ENCODE measurements at places on chromosomes 6 and 20.
A peak's percentile ranks its signal among the peaks of the same experiment; 100 is the strongest.

- DNase-seq: no peak
Measured at GRCh38 chr6:156613996-156614395, 163.2 kb upstream of the ARID1B start.

DNA sequence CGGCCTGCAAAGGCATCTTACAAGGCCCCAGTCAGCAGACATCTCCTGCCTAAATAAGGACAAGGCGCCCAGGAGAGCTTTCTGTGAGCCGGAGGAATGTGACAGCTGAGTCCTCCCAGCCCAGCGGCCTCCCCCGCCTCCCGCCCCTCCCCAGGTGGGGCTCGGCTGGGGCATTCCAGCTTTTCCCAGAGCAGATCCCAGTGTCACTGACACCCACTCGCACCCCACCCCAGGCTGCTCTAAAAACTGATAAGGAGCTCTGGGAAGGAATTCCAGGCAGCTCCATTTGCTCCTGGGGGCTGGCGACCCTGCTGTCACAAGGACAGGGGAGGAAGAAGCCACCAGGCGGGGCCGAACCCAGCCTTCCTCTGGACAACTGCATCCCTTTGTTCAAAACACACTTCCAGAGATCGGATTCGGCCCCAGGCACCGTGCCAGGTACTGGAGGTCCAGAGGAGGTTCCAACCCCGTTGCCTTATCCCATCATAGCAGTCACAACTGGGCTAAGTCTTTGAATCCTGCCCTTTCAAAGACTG, 49.7 kb downstream of the JPH2 start:
- DNase-seq: no peak

DNA sequence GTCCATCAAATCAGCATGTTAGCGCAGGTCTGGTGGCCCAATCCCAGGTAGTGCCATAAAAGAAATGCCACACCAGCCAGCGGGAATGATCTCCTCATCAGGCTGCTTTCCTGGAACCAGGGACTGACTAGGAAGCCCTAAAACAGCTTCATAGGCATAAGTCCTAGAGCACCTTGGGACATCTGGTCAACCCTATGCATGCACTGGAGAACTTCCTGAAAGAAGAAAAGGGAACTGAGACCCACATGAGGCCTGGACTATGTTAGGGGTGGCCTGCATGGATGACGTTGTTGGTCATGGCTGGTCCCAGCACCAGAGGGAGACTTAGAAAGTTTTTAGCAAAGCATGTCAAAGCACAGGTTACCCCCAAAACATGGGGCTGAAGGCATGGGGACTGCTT, 7.6 kb upstream of the KCNK16 start:
- no peak for DNase-seq

- no peak for DNase-seq
Measured at GRCh38 chr6:6284221-6284966, 36.1 kb downstream of the F13A1 start.

DNA sequence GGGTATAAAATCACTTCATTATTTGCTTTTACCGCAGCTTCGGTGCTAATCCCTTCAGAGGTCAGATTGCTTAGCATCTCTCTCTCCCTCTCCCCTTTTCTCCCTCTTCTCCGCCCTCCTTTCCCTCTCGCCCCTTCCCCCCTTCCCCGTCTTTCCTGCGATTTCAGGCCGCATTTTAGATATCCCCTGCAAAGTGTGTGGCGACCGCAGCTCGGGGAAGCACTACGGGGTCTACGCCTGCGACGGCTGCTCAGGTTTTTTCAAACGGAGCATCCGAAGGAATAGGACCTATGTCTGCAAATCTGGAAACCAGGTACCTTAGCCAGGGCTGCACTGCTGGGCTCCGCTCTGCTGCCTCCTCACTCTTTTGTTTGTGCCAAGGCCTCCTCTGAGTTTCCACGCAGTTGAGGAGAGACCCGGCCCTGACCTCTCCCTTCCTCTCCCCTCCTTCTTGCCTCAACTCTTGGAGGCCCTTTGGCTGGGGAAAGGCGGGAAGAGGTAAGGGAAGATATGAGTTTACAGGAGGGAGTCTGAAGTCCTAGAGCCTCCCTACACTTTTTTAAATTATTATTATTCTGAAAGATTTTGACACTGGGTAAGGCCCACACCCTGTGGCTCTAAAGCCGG, 5.6 kb downstream of the NR2E1 start:
- DNase-seq: no peak

- DNase-seq: no peak
Measured at GRCh38 chr6:4906293-4907276, 97.3 kb downstream of the RPP40 start.

- peak; percentile 18 for DNase-seq
Measured at GRCh38 chr6:107957308-107957908, 600 bp downstream of the SEC63 start.

DNA sequence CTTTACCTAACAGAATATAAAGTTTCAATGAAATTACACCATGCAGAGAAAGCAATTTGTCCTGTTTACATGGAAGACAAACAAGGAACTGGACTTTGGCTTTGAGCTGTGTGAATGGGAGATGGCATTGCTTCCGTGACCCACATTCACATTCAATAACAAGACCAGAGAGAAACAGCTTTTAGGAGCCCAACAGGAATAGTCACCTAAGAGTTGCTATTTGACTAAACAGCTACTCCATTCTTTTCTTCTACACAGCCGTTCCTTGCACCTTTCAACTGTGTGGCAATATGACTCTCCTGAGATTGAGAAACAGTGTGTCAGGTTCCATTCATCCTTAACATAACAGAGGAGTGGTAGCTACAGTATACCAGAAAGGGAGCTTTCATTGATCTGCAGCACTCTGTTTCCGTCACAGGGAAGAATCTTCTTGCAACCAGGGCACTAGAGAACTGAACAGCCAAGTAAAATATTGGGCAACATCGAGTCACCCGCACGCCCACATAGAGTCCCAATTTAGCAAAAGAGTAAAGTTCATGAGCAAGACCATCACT, 355.1 kb downstream of the HAO1 start:
- DNase-seq: no peak

- no peak for DNase-seq
Measured at GRCh38 chr20:58028123-58028522, 200.3 kb downstream of the ANKRD60 start.

- DNase-seq: no peak
Measured at GRCh38 chr20:20864351-20865096, 152.1 kb upstream of the RALGAPA2 start.

DNA sequence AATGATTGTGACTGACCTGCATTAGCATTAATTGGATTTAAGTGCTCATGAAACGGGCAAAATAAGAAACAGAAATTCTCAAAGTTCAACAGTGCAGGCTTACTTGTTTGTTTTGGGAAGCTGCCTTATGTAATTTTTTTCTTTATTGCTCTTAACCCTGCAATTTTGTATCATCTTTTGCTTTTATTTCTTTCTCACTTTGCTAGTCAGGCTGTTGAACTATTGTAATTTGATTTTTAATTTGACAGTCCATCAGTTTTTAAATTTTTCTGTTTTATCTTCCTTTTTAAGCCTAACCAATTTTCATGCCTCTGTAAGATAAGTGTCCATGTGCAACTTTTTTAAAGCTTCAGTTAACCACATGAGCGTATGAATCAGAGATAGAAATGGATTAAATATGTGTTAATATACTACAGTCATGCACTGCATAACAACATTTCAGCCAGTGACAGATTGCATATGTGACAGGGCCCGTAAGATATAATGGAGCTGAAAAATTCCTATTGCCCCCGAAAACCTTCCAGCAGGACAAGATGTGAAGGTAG, 44.6 kb downstream of the PEX7 start:
- DNase-seq: no peak

GRCh38 chr20:23583526-23583925, 15.2 kb upstream of the CST9L start:
- no peak for DNase-seq

GRCh38 chr6:16527691-16528090, 233.6 kb downstream of the ATXN1 start:
- no peak for DNase-seq

DNA sequence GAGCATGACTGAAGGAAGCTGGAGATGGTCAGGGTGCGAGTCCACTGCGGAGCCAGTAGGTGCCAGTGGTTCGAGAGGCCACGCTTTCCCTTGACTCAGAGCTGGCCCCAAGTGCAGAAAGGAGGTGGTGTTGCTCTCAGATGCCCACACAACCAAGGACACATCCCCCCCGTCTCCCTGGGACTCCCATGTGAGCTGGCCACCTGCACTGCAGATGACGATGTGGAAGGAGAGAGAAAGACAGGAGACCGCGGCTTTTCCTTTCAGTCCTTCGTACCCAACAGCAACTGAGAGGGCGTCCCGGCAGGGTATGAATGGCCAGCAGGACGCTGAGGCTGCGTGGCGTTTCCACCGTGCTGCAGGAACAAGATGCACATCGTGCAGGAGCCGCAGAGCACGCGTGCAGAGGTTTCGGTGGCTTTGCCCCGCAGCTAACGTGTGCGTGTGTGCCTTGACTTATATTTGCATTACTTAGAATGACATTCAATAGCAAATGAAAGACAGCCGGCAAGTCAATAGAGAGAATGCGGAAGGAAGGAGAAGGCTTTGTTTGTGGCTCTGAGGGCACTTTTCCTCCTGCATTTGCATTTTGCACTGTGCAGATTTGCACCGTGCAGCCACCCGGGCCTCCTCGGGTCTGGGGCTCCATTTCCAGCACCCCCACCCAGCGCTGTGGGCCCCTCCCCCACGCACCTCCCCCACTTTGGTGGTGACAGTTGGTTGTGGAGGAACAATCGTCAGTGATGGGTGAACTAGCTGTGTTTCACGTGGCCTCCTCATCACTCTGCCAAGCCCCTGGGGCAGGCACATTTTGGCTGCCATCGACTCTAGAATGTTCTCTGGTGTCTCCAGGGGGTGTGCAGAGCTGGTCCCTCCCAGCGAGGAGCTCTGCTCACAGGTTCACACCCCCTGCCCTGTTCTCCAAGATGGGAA, 26.4 kb upstream of the BHLHE23 start:
- DNase-seq: no peak

- DNase-seq: no peak
Measured at GRCh38 chr20:57025261-57025660, 241.2 kb downstream of the BMP7 start.

DNA sequence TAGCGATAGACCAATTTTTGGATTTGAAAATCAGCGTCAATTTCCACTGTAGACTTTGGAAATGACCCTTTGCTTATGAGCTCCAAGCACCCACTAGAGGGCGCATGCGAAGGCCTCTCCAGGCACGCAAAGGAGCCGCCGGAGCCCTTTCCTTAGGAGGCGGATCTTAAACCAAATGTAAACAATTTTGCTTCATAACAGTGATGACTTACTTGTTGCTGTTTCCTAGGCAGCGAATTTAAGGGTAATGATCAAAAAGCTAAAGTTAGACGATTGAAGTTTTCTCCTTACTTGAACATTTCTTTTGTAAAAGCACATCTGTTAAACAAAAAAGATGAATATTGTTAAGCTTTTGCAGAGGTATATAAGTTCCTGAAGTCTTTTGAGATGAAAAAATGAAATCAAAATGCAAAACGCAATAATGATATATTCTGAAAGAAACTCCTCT, 29.2 kb upstream of the EXOC2 start:
- peak; percentile 46 for DNase-seq

DNA sequence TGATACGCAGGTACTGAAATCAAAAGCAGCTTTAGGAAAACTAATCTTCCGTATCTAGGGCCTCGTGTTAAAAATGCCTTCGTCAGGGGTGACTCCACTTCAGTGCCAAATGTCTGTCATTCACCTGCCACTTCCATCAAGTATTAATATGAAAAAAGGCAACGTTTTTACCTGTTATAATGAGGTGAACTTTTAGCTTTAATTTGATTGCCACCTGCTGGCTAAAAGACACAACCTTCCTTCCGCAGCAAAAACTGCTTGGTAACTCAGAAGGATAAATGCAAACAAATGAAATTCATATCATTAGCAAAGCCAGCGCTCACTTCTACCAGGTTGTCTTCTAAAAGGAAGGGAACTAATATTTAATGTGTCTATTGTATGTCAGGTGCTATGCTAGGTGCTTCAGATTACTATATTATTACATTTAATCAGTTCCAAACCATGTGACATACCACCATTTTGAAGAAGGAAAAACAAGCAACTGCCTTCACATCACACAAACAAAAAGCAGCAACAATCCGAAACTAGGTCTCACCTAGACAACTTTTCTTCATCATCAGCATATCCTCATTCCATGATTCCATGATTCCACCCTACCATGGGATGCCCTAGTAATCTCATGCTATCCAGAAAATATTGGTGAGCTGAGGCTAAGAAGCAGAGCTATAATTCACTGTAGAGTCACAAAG, 20.6 kb upstream of the ARHGAP18 start:
- DNase-seq: no peak

GRCh38 chr6:30264743-30265142, 51.5 kb upstream of the TRIM26 start:
- no peak for DNase-seq

- DNase-seq: no peak
Measured at GRCh38 chr6:35441642-35442041, 10.5 kb upstream of the FANCE start.

- DNase-seq: no peak
Measured at GRCh38 chr20:8670207-8670892, 398.5 kb upstream of the PLCB4 start.

GRCh38 chr6:35782424-35782823, 1.6 kb downstream of the CLPSL1 start:
- no peak for DNase-seq

- DNase-seq: no peak
Measured at GRCh38 chr6:23218751-23219150, 649.4 kb downstream of the HDGFL1 start.

DNA sequence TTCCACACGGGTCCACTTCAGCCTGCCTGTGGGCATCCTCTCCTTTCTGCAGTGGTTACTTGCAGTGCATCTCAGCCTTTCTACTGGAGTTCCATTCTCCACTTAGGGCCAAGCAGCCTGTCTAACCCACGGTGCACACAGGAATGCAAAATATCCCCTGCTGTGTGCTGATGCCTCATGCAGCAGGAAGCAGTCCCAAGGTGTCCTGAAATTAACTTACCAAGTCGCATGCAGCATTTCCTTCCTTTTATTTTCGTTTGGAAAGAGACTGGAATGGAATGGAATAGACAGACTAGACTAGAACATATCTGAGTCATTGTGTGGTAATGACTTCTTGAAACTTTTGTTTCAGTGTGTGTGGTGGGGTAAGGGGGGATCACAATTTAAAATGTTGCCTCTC, 25.9 kb upstream of the FOXQ1 start:
- no peak for DNase-seq

- no peak for DNase-seq
Measured at GRCh38 chr6:55567558-55567957, 11.4 kb downstream of the HMGCLL1 start.

DNA sequence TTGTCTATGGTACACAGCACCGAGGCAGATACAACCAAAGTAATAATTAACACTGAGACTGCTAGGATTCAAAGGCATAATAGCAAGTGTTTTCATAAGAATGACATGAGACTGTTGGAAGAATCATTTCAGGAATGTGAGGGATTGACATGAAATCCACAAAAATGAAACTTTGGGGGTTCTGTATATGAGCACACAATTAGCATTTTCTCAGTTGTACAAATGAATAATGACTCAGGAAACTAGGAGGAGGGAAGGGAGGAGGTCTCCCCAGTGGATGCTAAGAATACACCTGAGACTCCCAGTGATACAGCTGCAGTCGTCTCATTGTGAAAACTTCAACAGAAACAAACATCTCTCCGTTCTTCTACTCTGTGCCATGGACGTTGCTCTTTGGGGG, 428.4 kb upstream of the PLCB4 start:
- no peak for DNase-seq

- no peak for DNase-seq
Measured at GRCh38 chr6:137020776-137021175, 24.0 kb downstream of the IL20RA start.

- peak; percentile 55 for DNase-seq
Measured at GRCh38 chr6:73521351-73521985, 636 bp upstream of the EEF1A1 start.

- no peak for DNase-seq
Measured at GRCh38 chr6:24321538-24322162, 36.2 kb downstream of the DCDC2 start.

All from stimulated activated CD8-positive, alpha-beta memory T cell treated with anti-CD3 and anti-CD28 coated beads, Interleukin-4, amount 100 ng/mL, for 4 hours (primary cell).